ENCODE measurements at places on chromosomes 1 and 21.
A peak's percentile ranks its signal among the peaks of the same experiment; 100 is the strongest.

GRCh38 chr1:99725996-99726395 is 40.4 kb downstream of the FRRS1 start:
- DNase-seq: no peak

DNA sequence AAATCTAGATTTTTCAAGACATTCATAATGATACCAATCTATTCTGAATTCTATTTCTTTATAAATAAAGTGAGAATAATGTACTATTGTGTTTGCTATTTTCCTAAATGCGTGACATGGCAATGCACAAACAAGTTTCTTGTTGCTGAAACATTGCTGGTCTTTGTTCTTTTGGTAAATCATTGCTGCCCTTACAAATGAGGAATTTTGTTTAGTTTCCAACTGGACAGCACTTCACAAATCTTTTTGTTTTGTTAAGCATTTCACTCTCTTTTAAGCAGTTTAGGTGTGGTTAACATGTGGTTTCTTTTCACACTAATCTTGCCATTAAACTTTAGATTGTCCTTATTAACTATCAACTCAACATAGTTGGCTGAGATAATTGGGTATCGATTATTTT is 94.6 kb downstream of the LRRC7 start:
- no peak for DNase-seq

- no peak for DNase-seq
Observed at GRCh38 chr1:230842801-230843200, 25.5 kb downstream of the C1orf198 start.

GRCh38 chr1:109912214-109912861 is 1.7 kb downstream of the CSF1 start:
- no peak for DNase-seq

DNA sequence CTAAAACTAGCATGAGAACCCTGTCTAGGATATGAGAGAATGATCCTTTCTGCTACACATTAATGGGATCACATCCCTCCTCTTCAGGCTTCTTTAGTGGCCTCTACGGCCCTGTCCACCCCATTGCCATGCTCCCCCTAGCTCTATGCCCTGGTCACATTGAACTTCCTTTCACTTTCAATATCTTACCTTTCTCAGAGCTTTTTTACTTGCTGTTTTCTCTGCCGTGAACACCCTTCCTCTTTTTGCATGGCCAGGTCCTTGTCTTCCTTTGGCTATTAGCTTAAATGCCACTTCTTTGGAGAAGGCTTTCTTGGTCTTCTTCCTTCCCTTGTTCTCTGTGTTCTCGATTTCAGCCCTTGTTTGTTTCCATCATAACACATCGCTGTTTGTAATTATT is 97.4 kb downstream of the GIPC2 start:
- DNase-seq: no peak

GRCh38 chr1:108598340-108598739 is 38.4 kb downstream of the EEIG2 start:
- DNase-seq: no peak

- peak; percentile 92 for DNase-seq
Observed at GRCh38 chr1:234957330-234958065, 171.1 kb downstream of the TOMM20 start.

- DNase-seq: no peak
Observed at GRCh38 chr1:200892958-200893357, 1.7 kb upstream of the INAVA start.

DNA sequence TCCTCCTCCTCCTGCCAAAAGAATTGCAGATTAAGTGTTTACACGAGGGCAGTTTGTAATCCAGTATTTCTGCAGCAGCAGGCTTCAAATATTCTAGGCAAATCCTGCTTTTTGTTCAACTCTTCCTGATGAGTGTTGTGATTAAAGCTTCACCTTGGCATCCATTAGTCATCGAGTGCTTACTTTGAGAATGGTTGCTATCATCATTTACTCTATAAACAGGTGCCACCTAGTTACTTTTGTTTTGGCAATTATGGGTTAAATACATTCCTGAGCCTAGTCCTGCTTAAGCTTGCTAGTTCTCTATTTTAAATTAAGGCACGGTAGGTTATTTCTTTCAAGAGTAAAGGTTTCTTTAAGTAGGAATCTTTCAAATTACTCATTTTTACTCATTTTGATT is 20.3 kb downstream of the PDC start:
- no peak for DNase-seq

GRCh38 chr1:227298512-227299240 is 19.6 kb downstream of the CDC42BPA start:
- DNase-seq: no peak

Data from Caco-2 (cell line).